ENCODE measurements at places on chromosomes 6 and 20.

DNA sequence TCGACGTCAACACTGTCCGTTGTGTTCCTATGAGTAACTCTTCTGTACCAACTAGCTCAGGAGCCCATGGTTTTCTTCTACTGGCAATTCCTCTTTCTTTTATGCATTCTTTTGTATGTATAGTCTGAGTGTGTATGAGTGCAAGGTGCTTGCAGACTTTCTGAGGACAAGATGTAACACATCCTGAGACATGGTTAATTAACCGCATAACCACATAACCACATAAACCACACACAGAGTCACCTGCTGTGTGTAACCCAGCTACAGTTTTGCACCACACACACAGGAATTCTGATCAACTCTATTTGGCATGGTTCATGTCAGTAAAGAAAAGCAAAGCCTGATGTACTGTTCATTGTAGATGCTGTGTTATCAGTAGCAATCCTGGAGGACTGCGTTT, 98.6 kb downstream of the DACT2 start:
- DNase-seq, result no peak

DNA sequence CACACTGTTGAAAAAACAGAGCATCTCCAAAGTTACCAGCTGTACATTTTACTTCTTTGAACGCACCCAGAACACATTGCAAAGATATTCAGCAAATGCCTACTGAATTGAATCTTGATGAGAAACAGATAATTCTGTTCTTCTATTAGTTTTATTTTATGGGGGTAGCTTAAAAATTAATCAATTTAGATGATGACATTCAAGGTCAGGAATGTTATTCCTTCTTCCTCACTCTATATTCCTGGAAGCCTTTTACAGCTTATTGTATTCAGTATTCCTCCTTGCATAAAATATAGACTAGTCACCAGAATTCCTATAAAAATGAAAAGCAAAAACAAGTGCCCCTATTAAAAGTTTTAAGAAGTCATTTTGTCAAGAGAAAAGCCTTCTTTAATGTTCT, 21.4 kb upstream of the GMDS start:
- DNase-seq, result no peak

- no peak for DNase-seq
These were observed 8.4 kb downstream of the ZNF831 start for GRCh38 chr20:59171986-59172385.

- DNase-seq, result peak; percentile 84
These were observed 111.5 kb downstream of the ARHGAP18 start for GRCh38 chr6:129598244-129599187.

DNA sequence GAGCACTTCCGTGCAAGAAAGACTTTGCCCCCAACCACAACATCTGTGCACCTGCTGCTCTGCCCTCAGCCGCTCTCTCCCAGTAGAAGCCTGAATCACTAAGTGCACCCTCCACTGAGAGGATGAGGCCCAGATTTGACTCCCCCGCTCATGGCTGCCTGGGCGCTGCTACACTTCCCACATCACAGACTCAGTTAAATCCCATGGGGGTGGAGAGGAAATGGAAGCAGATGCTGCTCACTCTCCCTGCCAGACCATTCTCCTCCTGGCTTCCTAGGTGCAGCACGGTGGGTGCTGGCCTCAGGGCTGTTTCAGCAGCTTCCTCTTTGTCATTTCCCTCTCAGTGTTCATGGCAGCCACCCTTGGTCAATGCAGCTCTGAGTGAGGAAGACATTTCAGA, 4.8 kb downstream of the CST5 start:
- DNase-seq, result peak; percentile 4

DNA sequence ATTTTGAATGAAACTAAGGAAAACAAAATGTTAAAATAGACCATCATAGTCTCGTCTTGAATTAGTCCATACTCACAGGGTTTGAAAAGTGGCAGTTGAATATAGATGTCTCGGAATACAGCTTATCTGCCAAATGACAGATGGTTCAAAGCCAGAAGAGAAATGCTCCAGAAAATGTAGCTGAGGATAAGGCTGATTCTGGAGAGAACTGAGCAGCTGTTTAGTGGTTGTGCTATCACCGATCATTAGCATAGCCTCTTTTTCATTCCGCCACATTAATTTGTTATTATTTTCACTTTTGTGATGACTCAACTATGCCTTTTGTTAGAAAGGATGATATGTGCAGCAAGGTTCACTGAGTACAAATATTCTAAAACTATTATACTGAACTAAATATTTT, 390.2 kb upstream of the MAN1A1 start:
- DNase-seq, result no peak

- peak; percentile 35 for DNase-seq
These were observed 347.7 kb downstream of the BCKDHB start for GRCh38 chr6:80454197-80454596.

DNA sequence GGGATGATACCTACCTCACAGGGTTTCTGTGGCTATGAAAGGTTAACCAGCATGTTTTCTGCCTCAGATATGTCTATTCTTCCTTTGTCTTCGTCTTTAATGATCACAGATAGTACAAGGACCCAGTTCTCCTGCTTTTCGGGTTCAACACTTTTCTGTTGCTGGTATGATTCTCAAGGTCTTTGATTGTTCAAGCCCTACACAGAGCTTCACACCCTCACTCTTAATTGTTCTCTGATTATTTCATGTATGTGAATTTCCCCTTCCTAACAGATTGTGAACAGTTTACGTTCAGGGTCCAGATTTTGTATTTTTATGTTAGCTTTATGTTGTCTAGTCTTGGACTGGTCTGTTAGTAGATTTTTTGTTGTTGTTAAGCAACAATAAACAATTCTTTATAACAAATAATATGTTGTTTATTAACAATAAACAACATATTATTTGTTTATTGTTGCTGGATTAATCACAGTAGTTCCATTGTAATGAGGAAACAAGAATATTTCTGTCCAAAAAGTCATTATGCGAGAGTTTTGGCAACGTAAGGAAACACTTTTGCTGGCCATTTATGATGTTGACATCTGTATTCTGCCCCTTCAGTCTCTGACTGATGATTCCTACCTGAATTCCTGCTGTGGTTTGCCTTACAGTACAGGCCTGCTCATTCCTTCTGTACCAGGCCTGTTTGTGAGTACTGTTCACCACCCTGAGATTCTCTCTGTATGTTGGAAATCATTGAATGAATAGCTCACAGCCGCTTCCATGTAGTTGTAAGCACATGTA, 27.2 kb upstream of the TULP4 start:
- no peak for DNase-seq

DNA sequence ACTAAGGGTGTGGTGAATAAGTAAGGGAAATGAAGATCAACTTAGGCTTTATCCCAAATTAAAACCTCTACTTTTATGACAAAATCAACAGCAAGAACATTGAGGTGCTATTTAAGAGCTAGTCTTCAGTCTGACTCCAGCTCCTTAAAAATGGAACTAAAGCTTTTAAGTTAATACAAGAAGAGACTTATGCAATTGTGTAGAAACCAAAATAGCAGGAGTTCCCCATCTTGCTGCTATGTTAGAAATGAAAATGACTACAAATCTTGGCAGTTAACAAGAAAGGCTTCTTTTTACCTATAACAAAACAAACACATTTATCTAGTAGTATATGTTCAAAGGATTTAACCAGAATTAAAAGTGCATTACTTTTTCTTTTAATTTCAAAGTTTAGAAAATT, 25.7 kb downstream of the HMGN3 start:
- DNase-seq, result no peak

DNA sequence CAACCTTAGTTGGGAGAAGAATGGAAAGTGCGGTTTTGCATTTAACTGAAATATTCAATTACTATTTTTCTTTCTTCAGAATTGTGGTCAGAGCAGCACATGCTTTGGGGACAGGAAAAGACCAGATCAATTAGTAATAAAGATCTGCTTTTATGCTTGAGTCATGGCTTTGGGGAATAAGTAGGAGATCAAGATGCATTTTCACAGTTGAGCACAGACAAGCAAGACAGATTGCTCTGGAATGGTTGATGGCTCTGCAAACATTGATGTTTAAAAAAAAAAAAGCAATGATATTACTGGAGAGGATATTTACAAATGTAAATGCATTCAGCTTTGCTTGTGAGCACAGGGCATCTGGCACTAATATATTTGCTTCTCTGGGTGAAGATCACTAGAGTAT, 224.4 kb upstream of the SASH1 start:
- DNase-seq, result no peak

GRCh38 chr6:89644864-89645263, 6.3 kb upstream of the LYRM2 start:
- DNase-seq, result no peak

DNA sequence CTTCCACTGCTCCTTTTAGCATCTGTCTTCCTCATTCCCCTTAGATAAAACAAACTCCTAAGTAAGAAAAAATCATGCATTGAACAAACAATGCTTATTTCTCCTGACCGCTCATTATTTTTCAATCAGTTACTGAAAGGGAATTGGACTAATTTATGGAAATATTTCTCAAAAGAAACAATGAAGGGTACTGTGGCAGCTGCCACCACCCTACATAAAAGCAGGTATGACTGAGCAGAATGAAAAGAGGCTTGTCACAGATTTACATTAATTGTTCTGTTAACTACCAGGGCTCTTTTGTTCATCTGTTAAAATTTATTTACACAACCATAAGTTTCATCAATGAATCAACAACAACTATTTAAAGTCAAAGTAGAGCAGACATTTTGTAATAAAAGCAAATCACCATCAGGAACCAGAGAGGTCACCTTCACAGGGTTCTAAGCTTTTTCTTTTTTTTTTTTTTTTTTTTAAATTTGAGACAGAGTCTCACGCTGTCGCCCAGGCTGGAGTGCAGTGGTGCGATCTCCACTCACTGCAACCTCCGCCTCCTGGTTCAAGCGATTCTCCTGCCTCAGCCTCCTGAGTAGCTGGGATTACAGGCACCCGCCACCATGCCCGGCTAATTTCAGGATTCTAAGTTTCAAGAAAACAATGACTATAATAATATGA, 204.0 kb downstream of the PTPRK start:
- DNase-seq, result no peak

DNA sequence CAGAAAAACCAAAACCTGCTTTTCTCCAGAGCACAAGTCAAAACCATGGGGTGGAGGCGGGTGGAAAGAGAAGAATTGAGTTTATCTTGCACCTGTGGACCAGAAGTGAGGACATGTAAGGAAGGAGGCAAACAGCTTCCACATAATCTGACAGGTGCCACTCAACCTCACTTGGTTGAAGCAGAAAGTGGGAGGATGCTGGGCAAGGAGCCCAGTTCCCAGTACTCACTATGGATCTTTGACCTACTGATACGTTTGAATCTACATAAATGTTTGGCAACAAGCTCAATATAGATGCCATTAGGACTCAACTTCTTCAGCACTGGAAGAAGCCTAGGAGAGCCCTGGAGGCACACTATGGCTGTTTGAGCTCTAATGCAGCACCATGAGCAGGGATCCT, 285.5 kb downstream of the KIF16B start:
- no peak for DNase-seq

DNA sequence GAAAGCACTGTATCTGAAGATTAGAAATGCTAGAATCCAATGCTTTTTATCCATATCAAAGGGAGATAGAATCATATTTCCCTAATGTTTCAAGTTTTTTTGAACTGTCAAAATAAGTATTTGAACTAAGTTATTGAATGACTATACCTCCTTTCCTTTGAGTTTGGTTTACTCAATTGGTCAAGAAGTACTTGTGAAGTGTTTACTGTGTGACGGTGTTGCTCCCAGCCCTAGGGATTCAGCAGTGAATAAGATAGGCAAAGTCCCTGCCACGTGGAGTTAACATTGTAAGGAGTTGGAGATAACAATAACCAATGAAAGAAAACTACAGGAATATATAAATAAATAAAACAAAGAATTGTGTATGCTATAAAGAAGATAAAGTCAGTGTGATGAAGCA, 535.9 kb downstream of the FRK start:
- DNase-seq, result no peak

GRCh38 chr20:37161830-37162549, 17.1 kb upstream of the RPN2 start:
- no peak for DNase-seq

GRCh38 chr6:65399355-65400084, 307.5 kb downstream of the EYS start:
- no peak for DNase-seq

DNA sequence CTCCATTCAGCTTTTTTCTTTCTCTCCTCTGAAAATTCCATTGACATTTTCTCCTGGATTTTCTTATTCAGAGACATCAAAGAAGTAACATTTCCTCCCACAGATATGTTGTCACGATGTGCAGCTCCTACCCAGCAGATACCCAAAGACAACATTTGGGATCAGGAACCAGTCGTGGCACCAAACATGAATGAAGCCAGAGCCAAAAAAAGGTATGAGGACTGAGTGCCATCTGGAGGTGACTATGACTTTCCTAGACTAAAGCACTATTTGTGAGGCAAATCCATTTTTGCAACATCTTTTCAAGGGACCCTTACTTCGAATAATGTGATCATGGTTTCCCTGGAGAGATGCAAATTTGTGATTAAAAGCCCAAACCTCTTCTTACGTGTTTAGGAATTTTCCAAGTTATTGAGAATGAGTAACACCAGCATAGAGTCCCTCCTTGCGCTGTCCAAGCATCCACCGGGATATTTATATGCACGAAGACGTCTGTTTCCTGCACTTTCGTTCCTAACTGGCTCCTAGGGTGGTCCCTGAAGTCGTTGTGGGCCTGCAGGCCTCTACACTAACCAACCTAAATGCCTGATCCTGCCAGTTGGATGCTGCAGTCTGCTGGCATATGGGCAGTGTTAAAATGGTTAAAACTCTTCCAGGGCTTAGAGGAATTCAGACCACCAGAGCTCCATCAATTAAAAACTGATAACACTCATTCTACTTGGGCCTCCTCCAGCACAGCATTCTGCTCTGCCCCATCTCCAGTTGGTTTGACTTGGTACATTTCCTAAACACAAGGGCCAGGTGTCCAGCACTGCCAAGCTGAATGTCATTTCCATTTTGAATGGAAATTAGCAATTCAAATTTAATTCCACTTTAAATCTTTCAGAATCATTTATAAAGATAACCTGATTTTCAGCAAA, 256.6 kb downstream of the C6orf118 start:
- DNase-seq, result no peak

GRCh38 chr6:75206576-75207342, 906 bp upstream of the COL12A1 start:
- no peak for DNase-seq

- DNase-seq, result no peak
These were observed 632.8 kb downstream of the HACE1 start for GRCh38 chr6:104226790-104227446.

GRCh38 chr20:4999788-5000187, 1.5 kb downstream of the SLC23A2 start:
- no peak for DNase-seq

All from GM12865 (cell line).